ENCODE measurements at places on chromosomes 3 and 15.

- DNase-seq: no peak
These were observed 57.5 kb upstream of the TMCO5A start for GRCh38 chr15:37876900-37877299.

DNA sequence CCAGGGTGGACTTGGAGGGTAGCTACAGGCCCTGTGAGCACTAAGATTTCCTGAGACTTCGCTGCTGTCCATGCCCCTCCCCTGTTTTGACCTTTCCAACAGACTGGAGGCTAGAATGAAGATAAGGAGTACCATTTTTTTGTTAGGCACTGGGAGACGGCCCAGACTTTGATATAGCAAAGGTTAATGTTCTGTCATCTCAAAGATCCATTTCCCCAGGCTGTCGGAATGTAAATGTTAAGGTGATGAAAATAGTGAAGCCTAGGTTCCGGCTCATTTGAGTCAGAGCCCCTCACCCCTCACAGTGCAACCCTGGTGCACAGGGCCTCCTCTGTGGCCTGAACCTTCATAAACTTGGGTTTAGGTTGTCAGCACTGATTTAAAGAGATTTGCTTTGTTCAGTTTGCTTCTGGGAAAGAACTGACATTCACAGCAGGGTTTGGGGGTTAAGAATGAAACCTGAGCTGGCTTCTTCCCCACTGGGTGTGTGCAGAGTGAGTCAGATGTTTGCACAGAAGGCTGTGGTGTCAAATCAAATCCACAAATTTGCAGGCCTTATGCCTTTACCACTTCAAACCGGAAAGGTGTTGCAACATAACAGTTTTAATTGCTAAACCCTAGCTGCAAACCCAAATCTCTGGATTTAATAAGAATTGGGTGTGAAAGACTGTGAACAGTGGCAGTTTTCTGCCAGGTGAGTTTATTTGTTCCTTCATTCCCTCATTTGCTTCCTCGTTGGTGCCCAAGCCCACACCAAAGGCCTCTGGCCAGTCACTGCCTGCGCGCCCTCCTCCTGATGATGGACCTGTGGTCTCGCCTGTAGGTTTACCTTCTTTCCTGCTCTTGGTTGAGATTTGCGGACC, 20.6 kb upstream of the KCTD6 start:
- no peak for DNase-seq

- no peak for DNase-seq
These were observed 128.5 kb downstream of the RBMS3 start for GRCh38 chr3:29409409-29409808.

DNA sequence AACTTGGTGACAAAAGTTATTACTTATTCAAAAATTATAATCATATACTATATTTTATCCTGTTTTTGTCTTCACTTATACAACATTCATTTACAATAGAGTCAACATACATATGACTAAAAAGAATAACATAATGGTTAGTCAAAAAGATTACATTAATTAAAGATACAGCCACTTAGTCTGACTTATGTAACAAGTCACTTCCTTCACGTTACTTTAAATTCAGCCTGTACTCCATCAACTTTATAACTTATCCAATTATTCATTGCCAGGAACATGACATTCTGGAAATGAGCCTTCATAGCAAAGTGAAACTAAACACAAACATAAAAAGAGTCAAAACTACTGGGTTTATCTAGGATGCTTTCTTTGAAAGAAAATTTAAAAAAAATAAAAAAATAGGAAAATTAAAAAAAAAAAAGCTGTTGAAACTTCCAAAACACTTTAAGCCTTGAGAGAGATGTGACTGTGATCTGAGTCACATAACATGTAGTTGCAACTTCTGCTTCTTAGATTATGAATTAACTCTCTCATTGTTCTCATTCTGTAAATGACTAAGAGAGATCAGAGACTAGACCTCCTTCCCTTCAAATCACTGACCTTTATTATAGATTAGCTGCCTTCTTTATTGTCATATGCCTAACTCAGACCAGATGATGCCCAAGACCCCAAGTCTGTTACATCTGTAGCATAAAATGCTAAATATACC, 107.8 kb downstream of the MYRIP start:
- no peak for DNase-seq

DNA sequence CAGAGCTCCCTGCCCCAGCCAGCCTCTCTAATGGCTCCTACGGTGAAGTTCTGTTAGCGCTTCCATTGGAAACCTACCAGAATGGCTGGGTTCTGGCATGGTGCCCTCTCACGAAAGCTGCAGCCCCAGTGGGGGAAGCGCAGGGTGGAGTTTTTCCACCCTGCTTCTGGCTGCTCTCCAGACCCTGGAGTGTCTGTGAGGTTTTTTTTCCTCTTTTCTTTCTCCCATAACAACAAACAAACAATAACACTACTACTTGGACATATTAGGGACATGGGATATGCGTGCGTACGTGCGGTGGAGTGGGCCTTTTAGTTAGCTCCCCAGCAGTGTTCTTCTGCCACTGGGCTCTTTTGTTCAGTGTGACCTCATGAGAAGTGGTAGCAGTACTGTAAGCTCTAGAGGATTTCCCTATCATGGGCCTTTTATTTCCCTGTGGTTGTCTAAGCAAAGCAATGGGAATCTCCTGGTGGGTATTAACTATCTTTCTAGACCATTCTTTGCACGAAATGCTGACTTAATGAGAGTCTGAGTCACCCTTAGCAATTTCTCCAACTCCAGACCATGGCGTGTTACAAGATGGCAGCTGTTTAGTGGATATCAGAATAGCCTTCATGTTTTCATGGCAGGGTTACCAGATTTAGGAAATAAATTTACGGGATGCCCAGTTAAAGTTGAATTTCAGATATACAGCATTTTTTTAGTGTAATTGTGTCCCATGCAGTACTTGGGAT, 161.9 kb downstream of the FNDC3B start:
- no peak for DNase-seq

GRCh38 chr3:55868347-55868746, 381.2 kb upstream of the WNT5A start:
- peak; percentile 21 for DNase-seq

DNA sequence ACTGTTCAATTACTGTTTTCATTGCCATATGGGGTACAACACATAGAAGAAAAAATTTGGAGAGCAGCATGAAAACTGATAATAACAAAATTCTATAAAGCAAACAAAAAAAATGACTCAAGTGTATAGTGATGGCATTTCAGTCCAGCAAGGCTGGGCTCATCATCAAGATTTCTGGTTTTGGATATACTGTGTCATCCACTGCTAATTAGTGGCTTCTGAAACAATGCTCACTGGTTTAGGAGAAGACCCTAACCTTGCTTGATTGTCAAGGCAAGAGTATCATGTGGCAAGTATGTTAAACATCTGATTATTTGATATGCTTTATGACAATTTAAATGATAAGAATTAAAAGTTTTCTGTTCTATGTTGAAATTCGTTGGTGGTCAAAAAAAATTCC, 96.9 kb downstream of the RFX7 start:
- no peak for DNase-seq

GRCh38 chr3:109806929-109807328, 469.6 kb upstream of the DPPA4 start:
- DNase-seq: no peak

DNA sequence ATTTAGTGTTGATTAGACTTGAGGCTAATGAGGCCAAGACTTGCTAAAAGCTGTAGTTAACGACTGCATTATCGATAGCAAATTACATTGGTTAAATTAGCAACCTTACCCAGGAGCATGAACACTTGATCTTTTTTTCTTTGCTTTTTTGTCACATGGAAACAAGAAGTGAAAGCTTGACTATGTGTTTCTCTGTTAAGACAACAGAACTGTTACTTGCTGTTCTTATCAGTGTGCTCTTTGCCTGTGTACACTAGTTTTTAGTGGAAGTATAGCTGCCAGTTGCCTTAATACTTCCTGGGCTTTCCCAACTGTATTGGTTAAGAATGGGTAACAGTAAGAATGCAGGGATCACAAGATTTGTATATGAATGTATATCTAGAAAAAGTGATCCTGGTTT, 625.5 kb downstream of the NAALADL2 start:
- DNase-seq: no peak

DNA sequence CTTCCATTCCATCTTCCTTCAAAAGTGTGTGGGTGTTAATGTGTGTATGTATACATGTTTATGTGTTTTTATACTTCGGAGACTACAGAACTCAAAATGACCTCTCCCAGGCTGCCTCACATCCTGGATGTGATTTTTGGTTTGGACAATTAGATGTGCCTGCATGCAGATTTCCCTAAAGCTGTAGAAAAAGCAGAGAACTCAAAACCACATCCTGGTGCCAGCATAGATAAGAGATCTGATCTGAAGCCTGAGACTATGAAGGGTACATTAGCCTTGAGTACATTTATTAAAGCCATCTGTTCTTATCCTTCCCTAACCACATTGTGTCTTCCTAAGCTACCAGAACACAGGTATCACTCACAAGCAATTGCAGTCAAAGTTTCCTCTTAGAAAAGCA, 319.4 kb upstream of the RASGRP1 start:
- no peak for DNase-seq

- no peak for DNase-seq
These were observed 33.9 kb downstream of the FSTL1 start for GRCh38 chr3:120416868-120417267.

DNA sequence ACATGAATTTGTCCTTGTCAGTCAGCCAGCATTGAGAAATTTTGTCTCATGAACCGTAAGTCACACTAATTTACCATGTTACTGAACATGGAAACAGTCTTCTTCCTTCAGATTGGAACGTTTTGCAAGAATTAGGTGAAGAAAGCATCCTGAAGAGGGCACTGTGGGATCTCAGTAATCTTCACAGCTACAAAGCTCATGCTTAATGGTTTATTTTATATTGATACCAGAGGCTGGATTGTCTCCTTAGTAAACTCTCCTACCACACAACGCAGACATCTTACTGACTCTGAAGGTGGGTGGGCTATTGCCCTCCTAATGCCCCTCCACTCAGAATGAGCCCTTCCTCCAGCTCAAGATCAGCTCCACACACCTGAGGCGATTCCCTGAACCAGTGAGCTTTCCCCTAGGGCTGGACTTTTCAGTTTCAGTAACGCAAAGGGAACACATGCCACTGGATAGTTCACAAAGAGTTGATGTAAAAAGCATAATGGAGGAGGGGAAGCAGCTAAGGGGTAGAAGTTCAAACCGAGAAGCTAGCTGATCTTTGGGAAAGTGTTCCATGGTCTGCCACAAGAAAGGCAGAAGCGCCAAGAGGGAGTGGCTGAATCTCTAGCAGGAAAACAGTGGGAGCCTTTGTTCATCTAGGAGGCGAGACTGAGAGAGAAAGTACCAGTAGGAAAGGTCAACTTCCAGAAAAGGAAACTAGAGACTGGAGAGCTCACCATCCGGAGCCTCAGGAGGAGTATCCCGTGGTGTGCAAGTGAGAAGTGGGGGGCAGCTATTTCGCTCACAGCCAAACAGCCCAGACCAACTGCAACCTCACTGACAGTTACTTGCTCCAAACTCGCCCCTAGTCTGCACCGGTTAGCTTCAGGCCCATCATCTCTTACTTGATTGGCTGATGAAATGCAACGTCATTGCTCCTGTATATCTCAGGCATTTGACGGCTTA, at the start of gene SLC9C1:
Gene SLC9C1, minus strand, starts transcription at position 849 of the 954 bp plus-strand sequence. CDS start 7,425 bp downstream, outside the sequence.
- DNase-seq: peak; percentile 22

GRCh38 chr15:62618432-62618831, 424.1 kb upstream of the TPM1 start:
- no peak for DNase-seq

DNA sequence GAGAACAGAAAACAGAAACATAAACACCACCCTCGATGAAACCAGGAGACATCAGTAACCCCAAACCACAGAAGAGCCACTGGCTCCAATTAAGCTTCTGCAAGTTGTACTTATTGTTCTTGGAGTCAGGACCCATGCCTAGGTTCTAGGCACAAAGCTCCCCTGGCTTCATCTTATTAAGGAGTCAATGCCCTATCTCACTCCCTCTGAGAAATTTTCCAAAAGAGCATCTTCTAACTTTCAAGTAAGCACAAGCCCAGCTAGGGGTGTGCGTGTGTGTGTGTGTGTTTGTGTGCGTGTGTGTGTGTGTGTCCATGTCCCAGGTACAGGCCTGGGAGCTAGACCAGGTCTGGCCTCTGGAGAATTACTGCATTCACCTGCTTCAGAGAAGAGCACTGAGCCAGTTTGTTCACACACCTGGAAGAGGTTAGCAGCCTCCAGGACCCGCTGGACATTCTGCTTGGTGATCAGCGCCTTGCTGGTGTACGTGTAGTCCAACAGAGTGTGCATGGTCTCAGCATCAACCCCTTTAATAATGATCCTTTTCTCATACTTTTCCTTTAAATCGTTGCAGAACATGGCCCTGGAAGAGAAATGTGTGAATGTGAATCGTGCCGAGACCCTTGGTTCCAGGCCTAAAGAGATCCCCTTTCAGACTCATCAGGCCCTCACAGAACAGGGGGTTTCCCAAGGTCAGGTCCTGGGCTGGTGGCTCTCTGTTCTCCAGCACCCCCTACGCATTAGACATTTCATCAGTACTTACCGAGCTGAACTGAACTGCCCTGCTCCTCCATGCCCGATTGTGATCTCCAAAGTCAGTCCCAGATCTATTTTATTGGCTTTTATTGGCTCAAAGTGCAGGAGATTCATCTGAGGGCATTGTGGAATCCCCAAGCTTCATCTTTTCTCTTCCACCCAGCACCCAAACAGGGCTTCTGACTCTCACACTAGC, 27.8 kb downstream of the KLHL6 start:
- DNase-seq: no peak

GRCh38 chr15:90227816-90228772, 5.6 kb downstream of the CIB1 start:
- no peak for DNase-seq

DNA sequence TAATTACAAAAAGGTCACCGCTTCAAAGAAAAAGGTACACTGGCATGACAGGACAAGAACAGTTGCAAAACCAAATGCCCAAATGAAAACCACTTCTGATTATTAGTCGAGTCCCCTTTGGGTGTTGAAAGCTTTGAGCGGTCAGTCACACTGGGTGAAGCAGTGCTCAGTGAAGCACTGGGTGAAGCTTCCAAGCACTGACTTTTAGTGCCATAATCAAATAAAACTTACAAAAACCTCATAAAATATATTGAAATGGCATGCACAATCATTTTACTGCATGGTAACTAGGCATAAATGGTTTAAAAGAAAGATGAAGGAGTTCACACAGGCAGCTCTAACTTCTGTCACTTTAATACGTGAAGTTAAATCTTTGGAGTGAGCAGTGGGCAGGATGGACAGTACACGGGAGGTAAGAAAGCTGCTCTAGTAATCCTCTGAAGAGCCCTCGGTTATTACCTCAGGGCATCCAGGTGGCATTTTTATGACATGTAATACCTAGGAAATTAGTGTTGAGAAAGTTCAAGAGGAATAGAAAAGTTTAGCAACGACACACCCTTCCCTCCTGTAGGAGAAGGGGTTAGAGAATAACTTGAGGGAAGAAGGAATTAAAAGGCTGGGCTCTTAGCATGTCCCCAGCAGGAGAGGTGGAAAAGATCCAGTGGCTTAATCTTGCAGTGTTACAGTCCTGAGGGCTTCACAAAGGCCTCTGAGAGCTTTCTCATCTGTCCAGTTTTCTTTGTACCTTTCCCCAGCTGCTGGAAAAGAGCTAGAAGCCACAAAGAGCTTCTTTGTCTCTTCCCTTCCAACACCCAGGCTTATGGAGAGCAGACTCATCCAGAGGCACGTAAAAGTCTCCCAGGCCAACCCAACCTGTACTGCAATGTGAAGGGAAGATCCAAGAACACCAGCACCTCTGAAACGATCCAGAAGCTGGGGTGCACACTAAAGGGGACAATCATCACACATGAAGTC, 64.9 kb upstream of the MYO5C start:
- no peak for DNase-seq

Data from head of caudate nucleus (tissue), 42 donors.